Stimulated activated CD4-positive, alpha-beta T cell treated with anti-CD3 and anti-CD28 coated beads, Interleukin-1b, Interleukin-23, amount 100 ng/mL, for 1 hour (primary cell): ENCODE measurements at places on chromosomes 16 and 17.

GRCh38 chr16:56616608-56617211 lies 8.3 kb downstream of the MT2A start:
- no peak for DNase-seq

DNA sequence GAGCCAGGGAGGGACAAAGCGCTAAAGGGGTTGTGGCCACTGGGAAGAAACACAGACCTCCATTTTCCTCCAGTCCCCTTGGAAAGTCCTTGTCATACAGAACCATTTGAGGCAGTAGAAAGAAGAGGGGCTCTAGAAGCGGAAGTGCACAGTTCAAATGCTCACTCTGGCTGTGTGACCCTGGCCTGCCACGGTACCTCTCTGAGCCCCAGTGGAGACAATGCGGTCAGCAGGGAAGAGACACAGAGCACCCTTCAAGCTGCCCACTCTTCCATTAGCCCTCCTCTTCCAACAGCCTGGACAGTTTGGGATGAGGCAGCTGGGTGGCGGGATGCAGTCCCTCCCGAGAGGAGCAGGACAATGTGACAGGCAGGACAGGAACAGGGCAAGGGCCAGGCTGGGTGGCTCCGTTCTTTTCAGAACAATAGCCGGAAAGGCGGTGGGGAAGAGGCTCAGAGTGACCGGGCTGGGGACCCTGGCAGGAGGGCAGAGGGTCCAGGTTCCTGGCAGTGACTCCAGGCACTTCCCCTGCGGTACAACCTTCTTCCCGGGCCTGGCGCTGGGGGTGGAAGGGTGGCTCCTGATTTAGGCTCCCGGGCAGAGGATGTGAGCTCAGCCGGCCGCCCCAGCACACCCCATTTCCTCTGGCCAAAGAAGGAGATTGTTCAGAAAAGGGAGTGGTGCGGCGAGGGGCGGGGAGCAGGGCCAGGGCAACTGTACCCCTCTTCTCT lies 5.6 kb downstream of the CASKIN2 start:
- DNase-seq = no peak

- no peak for DNase-seq
These were observed 315.1 kb upstream of the EEF2KMT start for GRCh38 chr16:5412731-5413130.

DNA sequence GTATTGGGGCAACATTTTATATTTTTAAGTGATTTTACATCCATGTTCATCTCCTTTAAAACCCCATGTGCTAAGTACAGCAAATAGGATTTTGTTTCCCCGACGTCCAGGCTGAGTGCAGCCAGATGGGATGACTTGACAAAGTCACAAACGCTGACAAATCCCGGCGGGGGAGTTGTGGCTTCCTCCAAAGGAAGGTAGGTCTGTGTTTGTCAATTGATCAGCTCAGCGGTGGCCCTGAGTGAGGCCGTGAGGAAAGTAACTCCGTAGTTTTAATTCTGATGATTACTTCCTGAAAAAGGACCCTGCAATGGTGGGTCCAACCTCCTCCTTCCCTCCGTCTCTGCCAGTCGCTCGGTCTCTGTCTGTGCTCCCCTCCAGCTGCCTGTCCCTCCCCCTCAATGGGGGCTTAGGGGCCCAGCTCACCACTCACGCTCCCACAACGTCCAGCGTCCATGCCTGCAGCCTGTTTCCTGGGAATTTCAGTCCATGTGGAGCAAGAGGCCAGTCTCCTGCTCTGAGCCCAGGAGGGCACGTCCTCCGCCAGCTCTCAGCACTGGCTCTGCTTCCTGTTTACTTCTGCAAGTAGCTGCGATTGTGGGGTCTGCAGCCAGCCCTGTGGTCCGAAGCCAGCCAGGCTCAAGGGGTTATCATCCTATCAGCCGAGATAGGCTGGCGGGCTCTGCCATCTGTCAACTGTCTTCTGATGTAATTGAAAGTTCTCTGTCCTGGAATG lies 209.4 kb upstream of the FOXF1 start:
- no peak for DNase-seq

DNA sequence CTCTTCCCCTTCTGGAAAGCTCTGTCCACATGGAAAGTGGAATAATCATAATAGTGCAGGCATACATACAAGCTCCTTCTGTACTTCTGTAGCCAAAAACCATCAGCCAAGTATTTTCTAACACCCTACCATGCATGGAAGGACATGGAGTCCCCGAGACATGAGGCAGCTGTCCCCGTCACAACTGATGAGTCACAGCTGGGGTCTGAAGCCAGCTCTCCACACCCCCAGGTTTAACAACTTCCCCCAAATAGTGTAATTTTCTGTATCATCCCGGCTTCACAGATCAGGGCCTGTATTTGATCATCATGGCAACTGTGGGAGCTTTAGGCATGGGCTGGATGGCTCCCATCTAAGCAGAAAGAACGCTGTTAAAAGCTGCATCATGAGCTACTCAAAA lies 16.6 kb downstream of the C16orf96 start:
- DNase-seq = no peak

- DNase-seq = no peak
These were observed 6.9 kb downstream of the PIMREG start for GRCh38 chr17:6450926-6451832.

DNA sequence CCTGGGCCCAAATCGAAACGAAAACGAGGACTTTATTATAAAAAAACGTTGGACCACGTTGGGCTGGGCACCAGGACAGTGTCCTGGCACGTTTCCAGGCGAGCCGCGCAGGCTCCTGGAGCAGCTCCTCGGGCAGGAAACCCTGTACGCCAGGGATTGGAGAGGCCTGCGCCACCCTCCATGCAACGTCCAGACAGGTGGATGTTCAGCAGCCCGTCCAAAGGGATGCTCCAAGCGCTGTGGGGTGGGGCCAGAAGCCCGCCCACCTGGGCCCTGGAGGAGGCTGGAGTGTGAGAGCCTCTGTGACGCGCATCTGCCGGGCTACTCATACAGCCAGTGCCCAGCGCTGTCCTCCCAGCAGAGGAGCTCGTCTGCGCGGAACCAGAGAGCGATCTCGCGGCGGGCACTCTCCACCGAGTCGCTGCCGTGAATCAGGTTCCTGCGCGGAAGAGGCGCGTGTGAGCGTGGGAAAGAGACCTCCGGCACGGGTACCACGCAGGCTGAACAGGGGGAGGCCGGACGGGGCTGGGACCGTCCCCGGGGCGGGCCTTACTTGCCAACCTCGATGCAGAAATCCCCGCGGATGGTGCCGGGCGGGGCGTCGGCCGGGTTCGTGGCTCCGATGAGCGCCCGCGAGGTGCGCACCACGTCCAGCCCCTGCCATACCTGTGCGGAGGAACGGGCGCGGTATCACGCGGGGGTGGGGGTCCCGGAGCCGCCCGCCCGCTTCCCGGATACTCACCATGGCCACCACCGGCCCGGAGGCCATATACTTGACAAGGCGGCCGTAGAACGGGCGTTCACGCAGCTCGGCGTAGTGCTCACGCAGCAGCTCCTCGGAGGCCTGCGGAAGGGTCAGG lies 785 bp downstream of the NME3 start:
- DNase-seq = no peak

GRCh38 chr17:72613806-72614292 lies 478.6 kb downstream of the SLC39A11 start:
- no peak for DNase-seq

- DNase-seq = no peak
These were observed 17.2 kb upstream of the TMEM92 start for GRCh38 chr17:50256826-50257618.
